Stimulated activated CD4-positive, alpha-beta T cell treated with anti-CD3 and anti-CD28 coated beads, Interleukin-15, amount 100 ng/mL, for 1 hour (primary cell): ENCODE measurements at places on chromosomes 6 and 20.

DNA sequence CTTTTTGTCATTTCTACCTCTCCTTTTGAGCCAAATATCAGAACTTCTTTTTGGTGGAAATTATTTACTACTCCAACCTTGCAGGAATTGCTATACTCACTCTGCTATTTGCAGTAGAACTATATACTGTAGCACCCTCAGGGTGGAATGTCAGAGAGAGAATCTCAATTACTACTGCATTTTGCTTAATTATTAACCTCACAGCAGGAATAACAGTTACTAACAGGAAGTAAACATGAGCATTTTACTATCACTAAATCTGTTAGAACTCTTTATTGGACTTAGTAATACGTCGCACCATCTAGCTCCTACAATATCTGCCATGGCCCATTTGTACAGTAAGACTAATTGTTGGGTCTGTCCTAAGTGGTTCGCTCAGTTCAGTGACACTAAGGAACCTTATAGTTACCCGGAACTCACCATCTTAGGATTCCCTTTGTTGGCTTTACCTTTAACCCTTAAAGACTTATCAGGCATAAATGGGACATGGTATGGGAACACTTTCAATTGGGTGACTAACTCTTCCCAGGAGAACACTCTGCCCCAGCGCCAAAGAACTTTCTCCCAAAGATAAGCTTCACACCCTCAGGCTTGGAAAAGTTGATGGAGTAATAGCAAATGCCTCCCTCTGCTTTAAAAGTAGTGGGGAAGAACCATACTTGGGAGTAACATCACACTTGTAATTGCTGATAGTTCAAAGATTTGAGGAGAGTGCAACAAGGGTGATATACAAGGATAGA lies 38.8 kb downstream of the PLN start:
- DNase-seq, result no peak

GRCh38 chr6:43193929-43194328 lies 11.9 kb downstream of the CUL9 start:
- no peak for DNase-seq

DNA sequence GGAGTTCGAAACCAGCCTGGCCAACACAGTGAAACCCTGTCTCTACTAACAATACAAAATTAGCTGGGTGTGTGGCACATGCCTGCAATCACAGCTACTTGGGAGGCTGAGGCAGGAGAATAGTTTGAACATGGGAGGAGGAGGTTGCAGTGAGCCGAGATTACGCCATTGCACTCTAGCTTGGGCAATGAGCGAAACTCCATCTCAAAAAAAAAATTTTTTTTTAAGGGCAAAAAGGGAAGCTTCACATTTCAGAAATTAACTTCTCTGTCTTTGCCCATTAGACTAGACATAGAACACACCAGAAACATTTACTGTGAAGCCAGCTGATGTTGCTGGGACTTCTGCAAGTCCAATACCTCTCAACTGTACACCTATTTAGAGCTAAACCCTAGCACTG lies 90.8 kb upstream of the HDAC2 start:
- no peak for DNase-seq

DNA sequence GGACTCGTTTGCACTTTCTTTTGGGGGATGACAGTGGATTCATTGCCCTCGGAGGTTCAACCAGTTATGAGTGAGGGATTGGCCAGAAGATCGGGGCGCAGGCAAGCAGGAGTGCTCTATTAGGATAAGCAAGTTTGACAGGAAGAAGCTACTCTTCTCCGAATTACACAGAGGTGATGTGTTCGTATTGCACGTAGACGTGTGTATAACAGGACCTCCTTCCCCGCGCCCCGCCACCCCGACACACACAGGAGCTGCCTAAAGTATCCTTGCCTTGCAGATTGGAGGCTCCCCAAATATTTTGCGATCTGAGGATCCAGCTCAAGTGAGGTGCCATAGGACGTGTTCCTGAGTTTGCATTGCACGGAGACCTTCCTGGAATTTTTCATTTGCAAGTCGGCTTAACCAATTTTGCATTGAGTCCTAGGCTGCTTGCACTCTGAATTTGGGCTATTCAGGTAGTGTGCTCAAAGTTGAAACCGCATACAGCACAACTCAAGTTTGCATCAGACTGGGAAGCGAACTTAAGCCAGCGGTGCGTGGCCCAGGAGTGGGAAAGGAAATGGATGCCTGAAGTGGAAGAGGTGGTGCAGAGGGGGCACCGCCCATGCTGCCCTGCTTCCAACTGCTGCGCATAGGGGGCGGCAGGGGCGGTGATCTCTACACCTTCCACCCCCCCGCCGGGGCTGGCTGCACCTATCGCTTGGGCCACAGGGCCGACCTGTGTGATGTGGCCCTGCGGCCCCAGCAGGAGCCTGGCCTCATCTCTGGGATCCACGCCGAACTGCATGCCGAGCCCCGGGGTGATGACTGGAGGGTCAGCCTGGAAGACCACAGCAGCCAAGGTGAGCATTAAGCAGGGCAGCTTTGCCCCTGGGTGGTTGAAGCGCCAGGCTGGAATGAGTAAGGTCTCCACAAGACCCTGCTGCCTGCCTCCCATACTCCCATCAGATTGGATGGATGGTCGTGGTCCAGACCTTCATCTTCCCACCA lies 770 bp downstream of the TCF19 start:
- no peak for DNase-seq

GRCh38 chr6:142631517-142632385 lies 313.2 kb downstream of the HIVEP2 start:
- DNase-seq, result no peak

GRCh38 chr20:32934580-32934979 lies 69.7 kb downstream of the SUN5 start:
- no peak for DNase-seq

GRCh38 chr6:113383701-113384100 lies 473.4 kb upstream of the MARCKS start:
- DNase-seq, result no peak

GRCh38 chr6:21578523-21578922 lies 15.0 kb upstream of the SOX4 start:
- no peak for DNase-seq

DNA sequence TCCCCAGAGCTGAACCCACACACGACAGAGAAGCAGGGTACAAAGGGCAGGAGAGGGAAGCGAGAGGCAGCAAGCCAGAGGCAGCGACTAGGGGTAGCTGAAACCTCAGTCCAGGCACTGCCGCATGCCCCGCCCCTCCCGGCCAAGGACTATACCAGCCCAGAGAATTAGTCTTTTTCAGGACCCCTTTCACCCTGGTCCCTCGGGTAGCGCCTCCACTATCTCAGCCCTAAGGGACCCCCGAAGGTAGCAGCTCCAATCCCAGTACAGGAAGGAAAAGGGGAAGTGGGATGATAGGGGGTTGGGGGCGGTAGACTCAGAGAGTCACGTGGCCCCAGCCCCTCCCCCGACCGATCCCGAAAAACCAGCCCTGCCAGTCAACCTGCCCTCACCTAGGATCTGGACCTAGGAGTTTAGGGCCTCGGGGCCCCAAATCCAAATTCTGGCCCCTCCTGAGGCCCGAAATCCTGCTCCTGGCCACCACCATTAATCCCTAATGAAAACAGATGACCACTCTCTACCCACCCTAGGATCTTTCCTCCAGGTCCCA lies 1.3 kb downstream of the RGL2 start:
- no peak for DNase-seq

DNA sequence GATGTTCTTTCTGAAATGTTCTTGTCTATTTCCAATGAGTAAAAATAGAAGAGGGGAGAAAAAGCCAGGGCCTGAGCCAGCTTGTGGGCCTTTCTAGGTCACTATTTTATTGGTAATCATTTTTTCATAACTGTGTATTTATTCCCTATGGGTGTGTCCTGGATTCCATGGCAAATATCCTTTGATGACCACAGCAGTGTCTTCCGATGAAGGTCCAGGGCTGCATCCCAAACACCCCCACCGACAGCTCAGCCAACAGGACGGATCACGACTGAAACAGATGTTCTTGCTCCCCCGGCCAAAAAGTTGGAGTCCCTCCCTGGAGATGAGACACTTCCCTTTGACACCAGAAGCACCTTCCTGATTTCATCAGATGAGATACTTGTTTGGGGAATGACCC lies 105.4 kb upstream of the PLEKHG1 start:
- no peak for DNase-seq

- DNase-seq, result no peak
These were observed 394.5 kb downstream of the PLCB1 start for GRCh38 chr20:8526610-8527009.

GRCh38 chr6:72035486-72035885 lies 149.1 kb downstream of the RIMS1 start:
- no peak for DNase-seq

DNA sequence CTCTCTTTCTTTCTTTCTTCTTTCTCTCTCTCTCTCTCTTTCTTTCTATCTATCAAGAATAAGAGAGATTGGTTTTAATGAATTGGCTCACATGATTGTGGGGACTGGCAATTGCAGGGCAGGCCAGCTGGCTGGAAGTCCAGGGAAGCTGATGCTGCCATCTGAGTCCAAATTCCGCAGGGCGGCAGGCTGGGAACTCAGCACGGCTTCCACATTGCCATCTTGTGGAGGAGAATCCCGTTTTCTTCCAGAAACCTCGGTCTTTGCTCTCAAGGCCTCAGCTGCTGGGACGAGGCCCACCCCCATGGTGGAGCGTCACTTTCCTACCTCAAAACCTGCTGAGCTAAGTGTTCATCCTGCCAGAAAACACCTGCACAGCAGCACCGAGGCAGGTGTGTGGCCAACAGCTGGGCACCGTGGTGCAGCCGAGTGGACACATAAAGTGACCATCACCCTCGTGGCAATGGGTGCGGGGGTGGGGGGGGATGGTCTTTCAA lies 58.8 kb upstream of the SLCO4A1 start:
- no peak for DNase-seq

GRCh38 chr20:2815242-2815900 lies 584 bp downstream of the C20orf141 start:
- no peak for DNase-seq

- DNase-seq, result no peak
These were observed 792.4 kb downstream of the QKI start for GRCh38 chr6:164206807-164207423.

DNA sequence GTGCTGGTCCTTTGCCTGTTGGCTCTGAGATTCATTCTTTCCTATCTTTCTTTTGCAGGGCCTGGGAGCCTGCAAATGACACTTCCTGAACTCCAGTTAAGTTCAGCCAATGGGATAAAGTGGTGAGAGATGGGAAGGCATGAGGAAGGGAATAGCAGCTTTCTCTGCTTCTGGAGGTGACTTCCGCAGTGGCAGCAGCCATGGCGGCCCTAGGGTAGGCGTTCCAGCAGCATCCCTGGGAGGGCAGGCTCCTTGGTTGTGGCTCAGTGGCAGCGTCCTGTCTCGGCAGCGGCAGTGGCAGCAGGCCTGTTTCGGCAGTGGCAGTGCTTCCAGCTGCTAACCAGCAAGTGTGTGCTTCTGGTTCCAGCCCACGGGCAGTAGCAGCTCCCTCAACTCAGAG lies 7.3 kb upstream of the MDFI start:
- DNase-seq, result no peak

- peak; percentile 10 for DNase-seq
These were observed 90.5 kb downstream of the SAMD3 start for GRCh38 chr6:130132286-130132701.

- DNase-seq, result no peak
These were observed 209.3 kb downstream of the RNF144B start for GRCh38 chr6:18596531-18596835.

DNA sequence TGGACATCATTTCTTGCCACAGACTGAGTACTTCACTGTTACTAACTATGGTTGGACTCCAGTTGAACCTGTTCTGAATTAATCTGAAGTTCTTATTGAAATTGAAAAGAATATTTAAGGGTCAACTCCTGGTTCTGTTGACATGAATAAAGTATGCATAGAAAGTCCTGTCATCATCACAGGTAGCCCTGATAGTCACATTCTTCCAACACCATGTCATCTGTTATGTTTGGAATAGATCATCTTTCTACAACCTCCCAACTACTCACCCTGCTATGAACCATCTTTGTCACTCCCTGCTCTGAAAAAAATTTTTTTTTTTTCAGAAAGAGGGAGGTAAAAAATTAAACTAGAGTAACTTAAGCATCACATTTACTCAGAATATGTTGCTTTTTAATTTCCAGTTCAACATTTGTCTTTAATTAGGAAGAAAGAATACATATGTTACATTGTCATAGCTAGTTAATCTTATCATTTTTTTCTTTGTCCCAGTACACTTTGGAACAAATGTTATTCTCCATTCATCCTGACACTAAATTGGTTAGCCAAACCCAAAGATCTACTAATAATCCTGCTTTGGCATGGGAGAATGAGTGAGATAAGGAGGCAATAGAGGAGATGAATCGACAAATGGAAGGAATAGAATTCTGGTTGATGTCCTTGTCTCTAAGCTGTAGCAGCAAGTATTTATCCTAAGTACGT lies 775.1 kb upstream of the NRSN1 start:
- no peak for DNase-seq

DNA sequence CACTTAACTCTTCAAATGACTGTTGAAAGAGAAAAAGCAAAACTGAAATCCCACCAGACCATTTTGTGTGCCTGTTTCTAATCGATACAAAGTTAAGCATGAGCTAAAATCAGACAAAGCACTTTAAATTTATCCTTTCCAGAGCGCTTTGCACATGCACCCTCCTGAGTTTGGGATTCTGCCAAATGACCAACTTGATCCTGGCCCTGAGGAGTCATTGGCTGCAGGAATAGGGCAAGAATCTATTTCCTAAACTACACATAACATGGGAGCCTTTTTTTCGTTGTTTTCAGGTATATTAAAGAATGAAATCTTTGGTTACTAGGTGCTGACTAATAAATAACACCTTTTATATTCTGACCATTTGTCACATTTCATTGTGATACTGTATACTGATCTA lies 23.8 kb upstream of the MTHFD1L start:
- DNase-seq, result no peak

GRCh38 chr6:143691900-143692636 lies 14.3 kb downstream of the PHACTR2 start:
- no peak for DNase-seq

DNA sequence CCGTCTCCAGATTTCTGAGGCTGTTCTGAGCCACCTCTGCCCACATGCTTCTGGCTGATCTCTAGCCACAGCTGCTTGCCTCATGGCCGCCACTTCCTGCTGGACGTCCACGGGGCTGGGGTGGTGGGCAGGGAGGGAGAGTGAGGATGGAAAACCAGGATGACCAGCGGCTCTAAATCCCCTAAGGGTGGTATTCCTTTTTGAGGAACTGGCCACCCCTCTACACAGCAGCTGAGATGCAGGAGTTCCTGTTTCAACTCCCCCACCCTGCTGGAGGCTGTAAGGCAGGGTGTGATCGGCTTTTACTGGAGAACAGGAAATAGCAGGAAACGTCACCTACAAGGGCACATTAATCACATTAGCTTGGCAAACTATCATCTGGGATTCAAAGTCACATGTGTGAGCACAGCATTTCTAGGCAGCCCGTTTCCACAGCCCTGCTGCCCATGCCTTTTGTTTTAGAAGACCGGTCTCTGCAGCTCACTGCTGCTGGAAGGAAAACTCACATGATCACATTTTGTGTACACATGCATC lies 181.6 kb upstream of the ECI2 start:
- DNase-seq, result no peak

- DNase-seq, result no peak
These were observed 181.8 kb upstream of the MCHR2 start for GRCh38 chr6:100175814-100176310.

- no peak for DNase-seq
These were observed 87.8 kb downstream of the KIF16B start for GRCh38 chr20:16485401-16485800.

- DNase-seq, result no peak
These were observed 211.1 kb upstream of the KCNQ5 start for GRCh38 chr6:72410769-72411168.
